ENCODE measurements at places on chromosomes 5 and 9.
A peak's percentile ranks its signal among the peaks of the same experiment; 100 is the strongest.

DNA sequence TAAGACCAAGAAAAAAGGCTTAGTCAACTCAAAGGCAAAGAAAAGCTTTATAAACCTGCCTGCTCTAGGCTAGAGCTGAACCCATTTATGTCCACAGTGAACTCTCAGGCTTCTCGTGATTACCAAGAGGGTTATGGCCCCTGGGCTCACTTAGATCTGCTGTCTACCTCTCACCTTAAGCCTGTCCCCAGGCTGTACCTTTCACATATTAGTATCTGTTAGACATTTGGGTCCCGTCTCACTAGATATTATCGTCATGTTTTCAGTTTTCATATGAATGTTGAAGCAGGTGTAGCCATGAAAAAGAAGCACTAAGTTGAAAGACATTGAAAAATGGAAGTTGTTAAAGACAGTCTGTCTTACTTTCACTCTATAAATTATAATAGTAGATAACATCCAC, 75.2 kb upstream of the COX7C start:
- DNase-seq = no peak

- DNase-seq = no peak
These were observed 8.7 kb downstream of the EBF1 start for GRCh38 chr5:159091065-159091464.

GRCh38 chr5:135569755-135570452, 8.9 kb downstream of the CXCL14 start:
- DNase-seq = peak; percentile 59

DNA sequence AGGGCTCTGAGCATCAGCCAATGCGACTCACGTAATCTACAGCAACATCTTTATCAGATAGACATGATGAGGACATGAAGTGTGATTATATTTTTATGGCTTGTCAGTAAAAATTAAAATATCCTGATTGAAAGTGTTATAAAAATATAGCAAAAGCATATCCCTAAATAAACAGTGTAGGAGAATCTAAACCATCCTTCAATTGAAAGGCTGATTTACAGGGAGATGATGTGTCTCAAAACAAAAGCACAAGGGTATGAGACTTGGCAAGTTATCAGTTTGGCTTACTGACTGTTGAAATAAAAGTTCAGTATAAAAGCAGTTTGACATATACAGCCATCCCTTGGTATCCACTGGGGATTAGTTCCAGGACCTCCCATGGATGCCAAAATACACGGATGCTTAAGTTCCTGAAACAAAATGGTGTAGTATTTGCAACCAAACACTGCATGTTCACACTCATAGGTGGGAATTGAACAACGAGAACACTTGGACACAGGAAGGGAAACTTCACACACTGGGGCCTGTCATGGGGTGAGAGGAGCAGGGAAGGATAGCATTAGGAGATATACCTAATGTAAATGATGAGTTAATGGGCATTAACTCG, 149.9 kb upstream of the MAP1B start:
- DNase-seq = no peak

GRCh38 chr5:51194671-51195070, 188.6 kb upstream of the ISL1 start:
- no peak for DNase-seq

DNA sequence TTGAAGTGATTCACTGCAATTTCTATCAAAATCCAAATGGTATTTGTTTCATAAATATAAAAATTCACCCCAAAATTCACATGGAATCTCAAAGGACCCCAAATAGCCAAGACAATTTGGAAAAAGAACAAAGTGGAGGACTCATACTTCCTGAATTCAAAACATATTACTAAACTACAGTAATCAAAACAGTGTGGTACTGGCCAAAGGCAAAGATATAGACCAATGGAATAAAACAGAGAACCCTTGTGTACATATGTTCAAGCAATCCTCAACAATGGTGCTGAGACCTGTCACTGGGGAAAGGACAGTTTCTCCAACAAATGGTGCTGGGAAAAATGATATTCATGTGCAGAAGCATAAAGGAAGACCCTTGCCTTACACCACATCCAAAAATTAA, 14.0 kb downstream of the OBP2B start:
- no peak for DNase-seq

DNA sequence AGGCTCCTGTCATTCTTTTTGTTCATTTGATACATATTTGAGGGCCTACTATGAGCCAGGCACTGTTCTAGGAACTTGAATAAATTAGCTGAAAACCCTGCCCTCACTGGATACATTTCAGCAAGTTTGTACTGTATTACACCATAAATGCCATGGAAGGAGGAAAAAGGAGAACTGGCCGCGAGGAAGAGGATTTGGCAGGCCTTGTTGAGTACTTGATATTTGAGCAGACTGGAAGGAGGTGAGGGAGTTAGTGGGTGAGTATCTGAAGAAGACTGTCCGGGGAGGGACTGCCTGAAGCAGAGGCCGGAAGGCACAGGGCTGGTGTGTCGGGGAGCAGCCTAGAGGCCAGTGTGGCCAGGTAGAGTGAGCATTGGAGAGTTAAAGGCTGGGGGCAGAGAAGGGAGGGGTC, 4.5 kb downstream of the SNX30 start:
- DNase-seq = peak; percentile 30

- DNase-seq = no peak
These were observed 37.1 kb downstream of the LAMC3 start for GRCh38 chr9:131046093-131046380.

DNA sequence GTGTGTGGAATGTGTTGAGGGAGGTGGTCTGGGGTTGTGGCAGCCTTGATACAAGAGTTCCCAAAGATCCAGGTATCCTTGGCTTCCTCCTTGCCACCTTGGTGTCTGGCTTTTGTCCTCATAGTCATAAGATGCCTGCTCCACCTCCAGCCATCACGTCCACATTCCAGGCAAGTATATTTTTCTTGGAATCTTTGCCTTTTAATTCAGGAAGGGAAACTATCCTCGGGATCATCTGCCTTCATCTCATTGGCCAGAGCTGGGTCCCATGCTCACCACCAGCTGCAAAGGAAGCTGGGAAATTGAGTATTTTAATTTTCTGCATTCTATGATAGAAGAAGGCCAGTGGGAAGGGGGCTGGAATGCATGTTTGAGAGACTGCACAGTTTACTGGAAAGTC, 186.7 kb downstream of the C9orf50 start:
- no peak for DNase-seq

Measured in iris pigment epithelial cell (primary cell).